ENCODE measurements at places on chromosomes 5 and 9.

DNA sequence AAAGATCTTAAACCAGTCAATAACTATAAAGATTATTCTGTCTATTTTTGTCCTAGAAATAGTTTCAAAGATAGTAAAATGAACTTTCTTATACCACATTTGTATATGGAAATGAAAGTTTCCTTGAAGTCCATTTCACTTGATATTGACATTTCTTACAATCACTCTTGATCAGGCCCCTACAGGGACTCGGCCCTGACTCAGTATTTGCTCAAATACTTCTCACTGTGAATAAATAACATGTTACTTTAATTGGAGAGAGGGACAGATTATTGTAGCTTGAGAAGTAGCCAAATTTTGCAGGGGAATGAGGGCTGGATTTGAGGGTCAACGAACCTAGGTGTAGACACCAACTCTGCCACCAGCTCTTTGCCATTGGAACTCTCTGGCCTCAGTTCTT lies 25.6 kb upstream of the SMARCA2 start:
- DNase-seq: no peak

DNA sequence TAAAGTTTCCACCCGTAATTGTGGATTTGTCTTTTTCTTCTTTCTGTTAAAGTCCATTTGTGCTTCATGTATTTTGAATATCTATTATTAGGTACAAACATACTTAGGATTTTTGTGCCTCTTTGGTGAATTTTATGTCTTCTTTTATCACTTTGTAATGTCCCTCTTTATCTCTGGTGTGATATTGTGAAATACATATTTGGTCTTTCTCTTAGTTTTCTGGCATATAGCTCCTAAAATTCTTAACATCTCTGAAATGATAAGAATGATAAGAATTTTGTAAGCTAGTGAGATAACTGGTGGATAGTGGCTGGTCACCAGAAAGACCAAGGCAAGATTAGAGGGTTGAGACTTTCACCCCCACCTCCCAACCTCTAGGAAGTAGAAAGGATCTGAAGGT lies 111.1 kb downstream of the KCTD16 start:
- DNase-seq: no peak

GRCh38 chr5:157347301-157348048 lies 81.6 kb downstream of the CYFIP2 start:
- DNase-seq: no peak

GRCh38 chr9:79034583-79034982 lies 537.2 kb upstream of the TLE4 start:
- no peak for DNase-seq

- no peak for DNase-seq
These were observed 7.7 kb upstream of the GCNT4 start for GRCh38 chr5:75059912-75060545.

GRCh38 chr5:82924226-82925060 lies 152.8 kb downstream of the TMEM167A start:
- no peak for DNase-seq

DNA sequence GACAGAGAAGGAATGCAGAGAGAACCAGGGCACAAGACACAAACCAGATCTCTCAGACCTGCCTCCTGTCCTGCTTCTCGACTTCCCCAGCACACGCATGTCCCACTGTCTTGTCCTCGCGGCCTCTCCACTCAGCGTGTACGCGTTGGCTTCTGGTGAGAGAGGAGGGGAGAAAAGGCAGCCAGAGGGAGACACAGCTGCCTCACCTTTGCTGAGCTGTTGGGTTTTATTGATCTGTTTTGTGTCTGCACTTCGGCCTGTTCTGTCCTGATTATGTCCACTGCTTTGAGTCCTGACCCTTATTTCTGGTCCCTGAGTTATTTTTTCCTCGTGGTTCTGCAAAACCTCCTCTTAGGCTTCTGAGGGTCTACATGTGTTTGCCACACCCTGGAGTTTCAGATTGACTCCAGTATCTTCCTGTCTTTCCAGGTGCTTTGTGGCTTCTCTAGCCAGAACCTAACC lies 87.5 kb upstream of the AGXT2 start:
- no peak for DNase-seq

DNA sequence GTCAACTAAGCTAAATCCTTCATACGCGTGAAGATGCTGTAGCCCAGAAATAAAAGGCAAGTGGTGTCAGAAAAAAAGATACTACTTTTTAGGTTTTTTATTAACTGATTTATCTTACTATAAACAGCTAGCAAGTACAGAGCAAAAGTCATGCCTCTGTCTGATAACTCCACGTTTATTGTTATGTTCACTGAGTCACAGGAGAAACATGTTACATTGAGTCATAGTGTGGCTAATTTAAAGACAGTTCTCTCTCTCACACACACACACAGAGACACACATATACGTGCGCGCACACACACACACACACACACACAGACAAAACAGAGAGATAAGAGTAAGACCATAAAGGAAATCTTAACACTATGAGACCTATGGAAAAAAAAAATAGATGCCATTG lies 770.0 kb upstream of the CDH10 start:
- DNase-seq: no peak

- no peak for DNase-seq
These were observed 134.5 kb downstream of the MED10 start for GRCh38 chr5:6243706-6244338.

- DNase-seq: no peak
These were observed 2.9 kb downstream of the NSMF start for GRCh38 chr9:137456061-137456863.

DNA sequence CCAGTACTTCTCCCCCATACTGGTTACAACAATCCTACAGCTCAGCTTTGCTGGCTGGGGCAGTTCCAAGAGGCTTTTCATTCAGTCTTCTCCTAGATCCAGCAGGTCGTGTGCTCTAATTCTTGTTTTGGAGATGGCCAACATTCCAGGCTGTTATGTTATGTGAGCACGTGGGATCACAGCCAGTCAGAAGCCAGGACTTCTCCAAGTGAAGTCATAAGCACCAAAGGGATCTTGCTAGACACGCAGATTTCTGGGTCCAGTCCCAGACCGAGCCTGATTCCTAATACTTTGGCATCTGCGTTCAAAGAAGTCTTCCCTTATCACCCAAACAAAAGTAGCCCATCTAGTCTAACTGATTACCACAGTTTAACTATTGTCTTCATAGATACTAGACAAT lies 1.4 kb upstream of the LARP1 start:
- peak; percentile 38 for DNase-seq

- DNase-seq: no peak
These were observed 187.1 kb downstream of the ELAVL2 start for GRCh38 chr9:23638837-23639426.

DNA sequence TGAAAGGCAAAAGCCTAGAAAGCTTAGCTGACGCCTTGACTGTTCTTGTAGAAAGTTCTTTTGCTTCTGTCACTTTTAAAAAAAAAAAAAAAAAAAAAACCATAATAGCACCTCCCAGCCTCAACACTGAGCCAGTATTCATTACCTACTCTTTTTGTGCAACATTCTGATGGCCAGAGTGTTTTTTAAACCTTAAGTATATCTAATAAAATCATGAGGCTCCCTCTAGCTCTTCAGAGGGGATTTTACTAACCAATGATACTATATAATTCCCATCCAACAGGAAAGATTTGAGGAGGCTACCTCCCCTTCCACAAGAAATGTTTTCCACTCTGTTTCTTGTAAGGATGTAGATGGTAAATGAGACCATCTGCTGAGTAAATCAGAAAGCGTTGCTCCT lies 3.9 kb downstream of the BNC2 start:
- peak; percentile 32 for DNase-seq
